ENCODE measurements at places on chromosomes 3 and 15. TPM values are rescaled to one million over a fixed set of nuclear protein-coding genes. Genes with fewer than 3 reads are reported as not detected.

- DNase-seq, result no peak
Observed at GRCh38 chr3:53677413-53677812, 168.8 kb downstream of the CHDH start.

GRCh38 chr3:161275919-161276318, 54.8 kb downstream of the NMD3 start:
- DNase-seq, result no peak

- DNase-seq, result no peak
Observed at GRCh38 chr3:175278680-175279079, 419.5 kb downstream of the NAALADL2 start.

- no peak for DNase-seq
Observed at GRCh38 chr3:127491323-127491722, 99.2 kb downstream of the TPRA1 start.

DNA sequence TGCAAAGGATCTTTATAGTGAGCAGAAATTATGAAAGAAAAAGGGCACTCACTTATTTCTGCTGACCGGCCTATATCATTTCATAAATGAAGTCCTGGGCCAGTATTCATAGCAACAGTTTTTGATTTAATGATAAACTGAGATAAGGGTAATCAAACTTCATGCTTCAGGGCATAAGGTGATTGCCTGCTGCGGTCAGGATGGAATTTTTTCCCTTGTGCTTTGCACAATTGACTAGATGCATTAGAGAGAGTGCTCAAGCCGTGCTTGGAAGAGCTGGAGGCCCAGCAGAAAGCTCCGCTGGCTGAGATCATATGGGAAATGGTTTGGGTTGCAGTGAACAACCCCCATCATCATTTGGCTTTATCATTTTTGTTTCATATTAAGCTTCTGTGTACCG, 10.4 kb downstream of the SEMA6D start:
- DNase-seq, result no peak

DNA sequence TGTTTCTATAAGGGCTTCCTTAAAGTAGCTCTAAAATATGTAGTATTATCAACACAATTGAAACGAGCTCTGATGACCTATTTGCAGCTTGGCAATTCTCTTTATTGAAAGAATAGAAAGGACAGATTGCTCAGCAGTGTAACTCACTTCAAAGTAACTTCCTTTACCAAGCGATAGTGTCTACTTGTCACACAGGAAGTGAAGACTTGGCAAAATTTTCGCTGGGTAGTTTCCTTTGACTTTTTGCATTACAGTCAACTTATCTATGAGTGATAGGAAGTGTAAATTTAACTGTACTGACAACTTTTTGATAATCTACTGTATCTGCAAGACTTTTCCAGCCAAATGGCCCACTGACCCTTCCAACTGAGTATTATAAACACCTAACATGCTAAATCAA, 22.8 kb downstream of the SLC9A9 start:
- DNase-seq, result no peak

GRCh38 chr3:136196064-136196400, at the start of gene MSL2:
Gene MSL2, minus strand, starts transcription at chr3:136196335. Its CDS starts 1,222 bp downstream, at chr3:136195113.
- DNase-seq, result no peak

GRCh38 chr15:95295896-95296625, 1034.4 kb upstream of the NR2F2 start:
- no peak for DNase-seq

Gene TRH
- not detected for polyA plus RNA-seq

Gene FGF7
- 9.4 TPM for polyA plus RNA-seq

Gene CCRL2
- 1.8 TPM for polyA plus RNA-seq

Gene CYB561D2
- polyA plus RNA-seq, result 8.1 TPM
